Fibroblast of skin of scalp (primary cell): ENCODE measurements at places on chromosomes 6 and 20.

GRCh38 chr20:44186201-44186600 is 787 bp downstream of the JPH2 start:
- DNase-seq = no peak

DNA sequence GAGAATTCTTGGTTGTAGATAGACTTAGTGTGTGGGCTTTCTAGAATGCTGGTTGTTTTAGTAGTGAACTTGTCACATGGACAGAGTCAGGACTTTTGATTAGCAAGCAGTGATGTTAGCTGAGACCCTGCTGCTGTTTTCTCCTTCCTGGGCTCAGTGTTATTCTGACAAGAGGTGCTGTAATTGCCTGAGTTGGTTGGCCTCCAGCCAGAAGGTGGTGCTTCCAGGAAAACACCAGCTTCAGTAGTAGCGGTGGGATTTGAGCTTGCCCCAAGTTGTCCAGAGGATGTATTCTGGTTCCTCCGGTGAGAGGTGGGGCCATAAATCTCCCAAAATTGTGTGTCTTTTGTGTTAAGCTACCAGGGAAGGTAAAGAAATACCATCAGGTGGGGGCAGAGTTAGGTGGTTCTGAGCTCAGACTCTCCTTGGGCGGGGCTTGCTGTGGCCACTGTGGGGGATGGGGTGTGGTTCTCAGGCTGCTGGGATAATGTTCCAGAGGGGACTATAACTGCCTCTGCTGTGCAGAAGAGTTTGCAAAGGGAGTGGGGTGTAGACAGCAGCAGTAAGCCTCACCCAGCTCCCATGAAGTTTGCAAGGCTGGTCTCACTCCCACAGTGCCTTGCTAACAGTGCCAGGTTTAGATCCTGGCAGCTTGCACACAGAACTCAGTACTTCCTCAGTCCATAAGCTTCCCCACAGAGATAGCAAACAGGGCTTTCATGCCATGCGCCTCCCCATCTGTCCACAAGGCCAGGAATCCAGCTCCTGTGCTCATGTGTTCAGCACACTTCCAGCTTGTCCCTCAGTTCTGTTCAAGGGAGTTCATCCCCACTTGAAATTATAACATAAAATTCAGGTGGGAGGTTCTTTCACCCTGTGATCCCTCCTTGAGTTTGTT is 278.4 kb upstream of the PTCHD4 start:
- no peak for DNase-seq

- DNase-seq = peak; percentile 70
Observed at GRCh38 chr6:147621961-147622360, 113.5 kb downstream of the SAMD5 start.

DNA sequence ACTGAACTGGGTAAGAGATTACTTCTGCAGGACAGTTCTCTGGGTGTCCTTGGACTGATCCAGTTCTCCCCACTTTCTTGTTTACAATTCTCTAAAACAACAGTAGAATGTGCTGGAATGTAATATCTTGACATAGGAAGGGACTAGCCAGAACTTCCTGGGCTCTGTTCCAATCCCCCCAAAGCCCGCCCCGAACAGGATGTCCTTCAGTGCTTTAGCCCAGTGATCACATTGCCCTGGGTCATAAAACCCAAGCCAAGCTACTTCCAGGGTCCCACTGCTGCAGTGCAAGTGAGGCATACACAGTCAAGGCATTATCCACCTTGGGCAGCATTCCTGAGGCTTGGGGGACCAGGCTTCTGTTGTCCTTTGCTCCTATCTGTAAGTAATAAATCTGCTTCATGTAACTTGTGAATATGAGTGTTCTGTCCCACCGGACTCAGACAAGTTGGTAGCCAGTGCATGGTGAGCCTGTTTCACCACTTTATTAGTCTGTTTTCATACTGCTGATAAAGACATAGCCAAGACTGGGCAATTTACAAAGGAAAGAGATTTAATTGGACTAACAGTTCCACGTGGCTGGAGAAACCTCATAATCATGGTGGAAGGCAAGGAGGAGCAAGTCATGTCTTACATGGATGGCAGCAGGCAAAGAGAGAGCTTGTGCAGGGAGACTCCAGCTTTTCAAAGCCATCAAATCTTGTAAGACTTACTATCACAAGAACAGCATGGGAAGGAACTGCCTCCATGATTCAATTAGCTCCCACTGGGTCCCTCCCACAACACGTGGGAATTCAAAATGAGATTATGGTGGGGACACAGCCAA is 23.5 kb downstream of the FITM2 start:
- no peak for DNase-seq

DNA sequence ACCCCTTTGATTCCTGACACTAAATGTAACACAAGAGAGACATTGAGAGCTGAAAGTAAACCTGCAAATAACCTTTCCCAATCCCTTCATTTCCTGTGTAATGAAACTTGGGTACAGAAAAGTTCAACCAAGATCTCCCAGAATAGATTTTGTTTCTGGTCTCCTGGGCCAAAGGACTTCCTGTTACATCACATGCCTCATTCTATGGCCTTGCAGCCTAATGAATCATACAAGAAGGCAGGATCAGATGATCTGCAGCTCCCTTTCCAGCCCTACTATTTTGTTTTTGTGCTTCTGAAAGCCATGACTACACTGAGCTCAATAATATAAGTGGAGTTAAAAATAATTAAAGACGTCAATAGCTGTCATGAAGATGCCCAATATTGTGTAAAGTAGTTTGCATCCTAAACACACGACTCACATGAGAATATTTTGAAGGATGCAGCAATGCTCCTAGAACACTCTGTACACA is 73.4 kb upstream of the NOX3 start:
- DNase-seq = peak; percentile 82

- no peak for DNase-seq
Observed at GRCh38 chr20:18621004-18621403, 33.1 kb downstream of the DTD1 start.

DNA sequence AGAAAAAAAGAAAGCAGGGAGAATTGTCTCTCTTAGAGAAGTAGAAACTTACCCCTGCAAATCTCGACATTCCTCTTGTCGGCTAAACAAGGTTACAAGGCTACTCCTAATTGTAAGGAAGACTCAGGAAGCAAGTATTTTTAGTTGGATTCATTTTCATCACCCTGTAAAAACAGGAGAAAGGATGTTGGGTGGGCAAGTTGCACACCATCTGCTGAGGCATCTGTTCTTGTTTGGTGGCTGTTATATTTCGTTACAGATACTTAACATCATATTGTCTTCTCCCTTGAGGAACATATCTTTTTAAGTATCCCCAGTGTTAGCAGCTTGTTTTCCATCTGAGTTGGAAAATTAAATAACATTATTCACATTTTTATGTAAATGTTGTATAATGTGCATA is 187.5 kb downstream of the PLCB4 start:
- DNase-seq = no peak

- no peak for DNase-seq
Observed at GRCh38 chr20:13025181-13025580, 16.4 kb downstream of the SPTLC3 start.

DNA sequence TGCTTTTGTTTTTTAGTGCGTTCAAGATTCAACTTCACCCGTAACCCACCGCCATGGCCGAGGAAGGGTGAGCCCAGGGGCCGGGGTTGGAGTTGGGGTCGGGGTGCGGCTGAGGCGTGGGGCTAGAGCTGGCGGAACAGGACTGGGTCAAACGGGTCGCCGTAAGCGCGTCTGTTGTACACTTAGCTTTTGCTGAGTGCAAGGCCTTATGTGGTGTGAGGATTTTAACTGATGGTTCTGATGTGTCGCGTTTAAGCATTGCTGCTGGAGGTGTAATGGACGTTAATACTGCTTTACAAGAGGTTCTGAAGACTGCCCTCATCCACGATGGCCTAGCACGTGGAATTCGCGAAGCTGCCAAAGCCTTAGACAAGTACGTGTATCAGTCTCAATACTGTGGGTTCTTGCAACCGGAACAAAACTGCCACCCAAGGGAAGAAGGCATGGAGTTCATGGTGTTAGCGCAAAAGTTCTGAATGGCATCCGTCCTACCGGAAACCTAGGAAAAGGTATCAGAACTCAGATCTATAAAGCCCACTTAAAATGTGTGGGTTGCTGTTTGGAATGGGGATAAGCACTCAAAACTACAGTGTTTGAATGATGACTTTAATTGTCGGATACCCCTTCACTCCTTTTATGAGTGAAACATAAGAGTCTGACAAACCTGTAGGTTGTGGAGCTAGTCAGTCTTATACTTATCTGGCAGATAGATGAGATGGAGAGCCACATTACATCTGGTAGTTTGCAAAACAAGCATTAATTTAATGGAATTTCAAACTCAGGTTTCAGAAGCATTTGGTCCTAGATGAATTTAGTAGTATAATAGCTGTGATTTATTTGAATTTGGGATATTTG is 574 bp downstream of the RPS12 start:
- DNase-seq = no peak

DNA sequence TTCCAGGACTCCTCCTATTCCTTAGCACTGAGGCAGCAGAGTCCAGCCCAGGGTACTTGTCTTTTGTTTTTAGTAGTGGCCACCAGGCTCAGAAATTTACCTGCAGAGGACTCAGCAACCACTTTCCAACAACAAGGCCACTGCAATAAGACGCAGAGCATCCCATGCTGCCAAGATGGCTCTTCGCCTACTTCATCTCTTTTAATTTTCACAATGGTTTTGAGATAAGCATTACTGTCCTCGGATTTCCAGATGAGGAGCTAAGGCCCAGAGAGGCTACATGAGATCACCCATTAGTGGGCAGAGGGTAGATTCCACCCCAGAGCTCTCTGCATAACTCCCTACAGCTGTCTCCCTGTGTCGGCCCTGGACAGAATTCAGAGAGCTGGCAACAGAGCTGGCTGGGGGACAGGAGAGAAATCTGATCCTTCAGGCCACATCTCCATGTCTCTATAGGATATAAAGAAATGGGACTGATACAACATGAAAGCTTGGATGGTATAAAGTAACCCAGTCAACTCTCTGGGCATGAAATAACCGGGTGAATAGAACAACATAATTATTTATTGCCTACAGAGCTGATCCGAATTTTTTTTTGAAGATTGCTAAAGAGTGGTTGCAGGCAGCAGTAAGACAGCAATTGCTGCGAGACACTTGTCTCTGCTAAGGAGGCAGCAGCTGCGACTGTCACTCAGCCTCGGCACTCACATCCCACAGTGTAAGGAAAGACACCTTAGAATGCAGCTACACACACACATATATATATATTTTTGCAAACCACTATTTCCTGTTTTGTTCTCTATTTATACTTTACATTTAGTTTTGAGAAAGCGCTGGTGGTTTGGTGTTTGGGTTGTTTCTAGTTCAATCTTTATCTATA is 37.2 kb downstream of the SCML4 start:
- no peak for DNase-seq

GRCh38 chr6:119521251-119521650 is 171.7 kb upstream of the MAN1A1 start:
- no peak for DNase-seq

- DNase-seq = no peak
Observed at GRCh38 chr20:56690531-56691175, 61.5 kb downstream of the TFAP2C start.

- DNase-seq = no peak
Observed at GRCh38 chr6:1641343-1641885, 31.7 kb downstream of the FOXC1 start.

- DNase-seq = no peak
Observed at GRCh38 chr20:19996917-19997316, 20.2 kb upstream of the NAA20 start.

GRCh38 chr20:6410721-6411120 is 287.9 kb upstream of the FERMT1 start:
- no peak for DNase-seq

GRCh38 chr6:5457041-5457440 is 195.7 kb downstream of the FARS2 start:
- DNase-seq = no peak

- no peak for DNase-seq
Observed at GRCh38 chr6:108982154-108983113, 112.2 kb downstream of the SESN1 start.

GRCh38 chr6:22888163-22888752 is 318.9 kb downstream of the HDGFL1 start:
- DNase-seq = no peak

DNA sequence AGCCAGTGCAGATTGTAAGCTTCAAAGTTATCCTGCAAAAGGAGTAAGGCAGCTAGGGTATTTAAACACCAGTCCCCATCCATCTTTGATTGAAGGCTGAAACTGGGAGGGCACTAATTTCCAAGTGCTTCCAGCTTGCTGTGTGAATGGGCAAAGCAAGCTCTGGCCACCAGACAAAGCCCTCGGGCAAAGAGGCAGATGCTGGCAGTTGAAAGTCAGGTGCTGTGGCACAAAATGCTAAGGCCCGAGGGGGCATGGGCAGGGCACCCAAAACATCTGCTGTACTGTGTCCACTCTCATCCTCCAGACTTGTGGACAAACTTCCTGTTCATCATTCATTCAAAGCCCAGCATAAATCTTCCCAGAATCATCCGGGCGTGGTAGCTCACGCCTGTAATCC is 62.9 kb downstream of the TRMT6 start:
- DNase-seq = no peak

DNA sequence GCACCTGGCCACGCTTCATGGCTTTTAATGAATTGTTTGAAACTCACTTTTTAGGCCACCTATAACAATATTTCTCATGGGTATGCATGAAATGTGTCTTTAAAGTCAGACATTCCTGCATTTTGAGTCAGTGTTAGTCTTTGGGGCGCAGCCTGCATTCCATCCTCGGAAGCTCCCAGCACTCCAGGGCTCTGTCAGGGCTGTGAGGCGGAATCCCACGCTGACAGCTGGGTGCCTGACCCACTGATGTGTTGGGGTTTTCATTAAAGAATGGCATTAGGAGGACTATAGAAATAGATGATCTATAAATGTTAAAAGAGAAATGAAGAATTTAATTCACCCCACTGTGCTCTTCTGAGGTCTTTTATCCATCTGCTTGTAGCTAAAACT is 16.2 kb upstream of the CLDN20 start:
- peak; percentile 94 for DNase-seq

DNA sequence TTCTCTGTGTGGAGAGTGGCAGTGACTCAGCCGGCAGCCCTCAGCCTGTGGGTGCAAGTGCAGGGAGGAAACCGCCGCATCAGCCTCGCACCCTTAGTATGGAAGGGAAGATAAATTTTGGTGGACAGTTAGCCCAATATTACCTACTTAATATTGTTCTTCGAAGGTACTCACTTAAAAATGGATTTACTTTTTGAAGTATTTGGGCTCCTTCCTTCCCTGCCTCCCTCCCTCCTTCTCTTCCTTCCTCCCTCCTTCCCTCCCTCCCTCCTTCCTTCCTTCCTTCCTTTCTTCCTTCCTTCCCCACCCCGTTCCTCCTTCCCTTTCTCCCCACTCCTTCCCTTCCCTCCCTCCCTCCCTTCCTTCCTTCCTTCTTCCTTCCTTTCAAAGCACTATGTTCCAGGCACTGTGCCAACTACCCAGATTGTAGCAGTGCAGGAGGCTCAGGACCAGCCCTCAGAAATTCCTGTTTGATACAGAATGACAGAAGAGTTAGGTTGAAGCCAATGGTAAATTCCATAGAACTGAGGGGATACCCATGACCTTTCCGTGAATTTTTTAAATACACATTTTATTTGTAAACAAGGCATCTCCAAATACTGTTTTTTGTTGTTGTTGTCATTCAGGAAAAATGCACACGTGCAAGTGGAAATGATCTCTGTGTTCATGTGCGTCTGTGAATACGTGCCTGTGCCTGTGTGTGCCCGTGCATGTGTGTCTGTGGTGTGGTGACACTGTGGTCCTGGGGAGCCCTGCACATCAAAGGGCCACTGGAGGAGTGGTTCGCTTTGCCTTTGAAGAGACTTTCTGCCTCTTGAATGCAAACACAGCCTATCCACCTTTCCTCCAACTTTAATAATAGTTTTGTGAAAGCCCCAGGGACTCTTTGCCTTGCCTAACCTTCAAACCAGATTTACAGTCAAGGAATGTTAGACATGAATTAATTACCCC is 141.7 kb downstream of the EDN3 start:
- peak; percentile 19 for DNase-seq

GRCh38 chr6:24723270-24723669 is 4.3 kb upstream of the C6orf62 start:
- no peak for DNase-seq
